ENCODE measurements at places on chromosomes 4 and X.

- DNase-seq: no peak
Observed at GRCh38 chr4:162837679-162838078, 329.0 kb downstream of the NAF1 start.

DNA sequence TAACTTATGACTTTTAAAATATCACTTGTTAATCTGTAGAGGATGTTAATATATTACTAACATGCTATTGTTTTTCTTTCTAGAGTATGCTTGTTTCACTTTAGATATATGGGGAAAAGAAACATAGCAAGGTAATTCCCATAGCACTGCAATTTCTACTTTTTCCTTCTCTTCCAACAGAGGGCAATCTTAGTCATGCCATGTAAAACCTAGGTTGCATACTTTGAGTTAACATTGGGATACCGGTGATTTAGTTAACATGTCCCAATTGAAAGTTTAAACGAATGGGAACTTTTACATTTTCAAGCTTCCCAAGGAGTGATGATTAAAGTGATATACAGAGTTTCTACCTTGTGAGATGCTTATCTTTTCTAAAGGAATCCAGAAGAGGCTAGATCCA lies 89.4 kb upstream of the IL13RA1 start:
- no peak for DNase-seq

DNA sequence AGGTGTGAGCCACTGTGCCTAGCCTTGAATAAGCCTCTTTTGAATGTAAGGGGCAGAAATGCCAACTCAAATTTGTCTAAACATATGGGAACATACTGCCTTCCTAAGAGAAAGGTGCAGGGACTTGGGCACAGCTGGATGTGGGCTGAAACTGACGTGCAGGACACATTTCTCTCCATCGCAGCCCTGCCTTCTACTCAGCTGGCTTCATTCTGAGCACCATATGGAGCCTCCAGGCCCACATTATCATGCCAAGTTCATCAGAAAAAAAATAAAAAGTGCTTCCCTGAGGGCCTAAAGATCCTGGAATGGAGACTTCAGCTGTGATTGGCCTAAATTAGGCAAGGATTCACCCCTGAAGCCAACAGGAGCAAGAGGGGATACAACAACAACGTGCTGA lies 386.2 kb downstream of the RAB28 start:
- no peak for DNase-seq

DNA sequence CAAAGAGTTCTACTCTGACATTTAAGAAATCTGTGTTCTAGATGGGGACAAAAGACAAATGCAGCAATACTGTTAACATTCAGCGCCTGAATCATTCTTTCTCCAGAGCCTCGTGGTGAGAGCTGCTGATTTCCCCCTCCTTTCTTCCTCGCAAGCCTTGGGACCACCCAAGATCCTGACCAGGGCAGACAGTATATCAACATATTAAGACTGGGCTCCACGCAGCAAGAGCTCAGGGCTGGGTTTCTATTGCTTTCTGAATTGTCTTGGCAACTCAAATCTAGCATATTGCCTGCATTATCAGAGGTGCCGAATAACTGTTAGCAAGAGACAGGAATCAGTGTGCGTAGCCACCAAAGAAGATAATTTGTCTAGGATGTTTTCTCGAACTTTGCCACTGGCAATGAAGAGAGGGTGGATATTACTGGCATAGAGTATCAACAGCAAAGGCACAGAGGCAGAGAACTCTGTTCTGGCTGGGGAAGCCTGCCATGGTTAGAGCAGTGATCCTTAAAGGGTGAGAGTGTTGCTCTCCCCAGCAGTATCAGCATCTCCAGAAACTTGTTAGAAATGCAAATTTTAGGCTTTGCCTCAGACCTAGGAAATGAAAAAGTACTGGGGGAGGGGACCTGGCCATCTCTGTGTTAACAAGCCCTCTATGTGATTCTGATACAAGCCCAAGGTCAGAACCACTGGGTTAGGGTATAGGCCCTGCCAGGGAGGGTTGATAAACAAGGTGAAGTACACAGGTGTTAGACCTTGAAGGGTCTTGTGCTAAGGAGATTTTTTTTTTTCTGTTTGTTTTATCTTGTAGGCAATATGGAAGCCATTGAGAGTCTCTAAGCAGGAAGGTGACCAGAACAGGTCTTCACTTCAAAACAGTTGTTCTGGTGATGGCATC lies 46.2 kb upstream of the MID1IP1 start:
- DNase-seq: no peak

Data from MG63 (cell line).